Tibial artery (tissue), 4 donors: ENCODE measurements at places on chromosomes 1 and 21.
A peak's percentile ranks its signal among the peaks of the same experiment; 100 is the strongest.

GRCh38 chr1:203999618-204000017 lies 73.3 kb upstream of the SOX13 start:
- H3K36me3 ChIP-seq = no peaks in the 10 kb centered on the region
- DNase-seq = no peak
- H3K4me3 ChIP-seq = no peak overlapping the region
- H3K4me1 ChIP-seq = no peaks in the 10 kb centered on the region
- H3K27me3 ChIP-seq = peaks cover 2% of the 10 kb centered on the region

- H3K27ac ChIP-seq = no peak within 1 kb of the TSS
- no peaks in the 10 kb centered on the region for H3K27me3 ChIP-seq
- no peak for DNase-seq
- H3K4me3 ChIP-seq = no peak within 1 kb of the TSS
These were observed at the start of gene FCER1A for GRCh38 chr1:159302095-159302494. TSS of gene FCER1A (plus strand) at chr1:159302336. CDS start at chr1:159302365, 29 bp downstream.

GRCh38 chr1:48674641-48675040 lies 102.0 kb downstream of the BEND5 start:
- no peak overlapping the region for H3K4me3 ChIP-seq
- no peak overlapping the region for H3K27ac ChIP-seq
- DNase-seq = no peak

- no peaks in the 10 kb centered on the region for H3K27me3 ChIP-seq
- no peaks in the 10 kb centered on the region for H3K4me1 ChIP-seq
- no peak overlapping the region for H3K27ac ChIP-seq
- no peak overlapping the region for H3K4me3 ChIP-seq
- DNase-seq = no peak
- H3K36me3 ChIP-seq = no peaks in the 10 kb centered on the region
These were observed 248.1 kb upstream of the FMN2 start for GRCh38 chr1:239843541-239843940.

DNA sequence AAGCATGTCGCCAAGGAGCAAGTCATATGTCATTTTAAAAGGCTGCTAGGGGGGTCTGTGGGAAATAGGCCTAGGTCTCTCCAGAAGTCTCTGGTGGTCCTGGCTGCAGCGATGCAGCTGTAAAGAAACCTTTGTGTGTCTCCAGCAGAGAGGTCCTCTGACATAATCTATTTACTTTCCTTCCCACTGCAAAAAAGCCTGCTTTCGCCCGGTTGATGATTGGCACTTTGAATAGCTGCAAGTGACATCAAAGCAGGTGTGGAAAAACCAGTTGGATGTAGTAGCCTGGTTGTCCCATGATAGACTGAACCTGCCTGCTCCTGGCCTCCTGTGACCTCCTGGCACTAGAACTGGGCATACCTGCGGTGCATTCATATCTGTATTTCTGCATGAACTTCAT lies 13.8 kb downstream of the RASSF5 start:
- DNase-seq = no peak
- H3K4me3 ChIP-seq = no peak overlapping the region
- H3K27ac ChIP-seq = no peak overlapping the region
- H3K36me3 ChIP-seq = no peaks in the 10 kb centered on the region
- peaks cover 5% of the 10 kb centered on the region for H3K4me1 ChIP-seq

DNA sequence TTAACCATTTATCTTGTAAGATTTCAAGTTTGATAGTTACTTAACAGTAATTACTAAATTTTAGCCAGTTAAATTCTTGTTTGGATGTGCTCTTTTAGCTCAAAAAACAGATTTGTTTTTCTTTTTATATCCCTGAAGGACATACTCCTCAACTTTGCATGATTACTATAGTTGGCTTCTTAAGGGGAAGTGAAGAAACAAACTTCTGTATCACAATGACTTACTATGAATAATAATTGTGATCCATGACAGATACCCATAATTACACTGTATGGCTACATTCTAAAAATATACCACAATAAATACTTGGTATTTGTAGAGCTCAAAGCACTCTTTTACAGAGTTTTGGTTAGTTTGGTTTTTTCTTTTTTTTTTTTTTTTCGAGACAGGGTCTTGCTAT lies 55.8 kb downstream of the IARS2 start:
- H3K4me1 ChIP-seq = peaks cover 8% of the 10 kb centered on the region
- H3K27ac ChIP-seq = no peak overlapping the region
- no peak overlapping the region for H3K4me3 ChIP-seq
- peaks cover 59% of the 10 kb centered on the region for H3K36me3 ChIP-seq
- DNase-seq = no peak

DNA sequence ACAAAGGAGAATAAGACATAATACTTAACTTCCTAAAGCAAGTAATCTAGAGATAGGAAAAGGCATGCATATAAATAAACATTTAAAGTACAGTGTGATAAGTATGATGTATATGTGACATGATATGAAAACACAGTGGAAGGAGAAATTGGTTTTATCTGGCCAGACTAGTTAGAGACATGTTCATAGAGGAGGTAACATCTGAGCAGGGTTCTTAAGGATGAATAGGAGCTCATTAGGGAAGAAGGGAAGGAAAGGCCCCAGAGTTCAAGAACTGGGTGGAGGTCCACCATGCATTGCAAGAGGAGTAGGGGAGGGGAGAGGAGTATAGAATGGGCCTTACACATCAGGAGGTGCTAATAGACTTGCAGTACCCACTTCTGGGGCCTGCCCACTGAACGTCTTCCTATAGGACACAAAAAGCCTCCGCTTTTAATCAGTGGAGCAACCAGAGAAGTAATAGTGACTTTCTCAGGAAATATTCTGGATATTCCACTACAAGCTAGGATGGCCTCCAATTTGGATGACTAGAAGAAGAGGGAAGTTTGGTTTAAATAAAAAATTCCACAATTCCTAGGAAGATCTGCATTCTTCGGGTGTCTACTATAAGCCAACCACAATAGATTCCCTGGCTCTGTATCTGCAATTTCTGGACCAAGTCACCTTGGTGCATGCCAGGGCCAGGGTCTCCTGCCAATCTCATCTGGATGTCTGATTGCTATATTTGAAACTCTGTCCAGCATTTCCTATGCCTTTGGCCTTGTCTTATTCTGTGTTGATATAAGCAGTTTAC lies 41.9 kb downstream of the NGF start:
- H3K4me3 ChIP-seq = no peak overlapping the region
- peak overlapping the region; percentile 5 for H3K27ac ChIP-seq
- no peaks in the 10 kb centered on the region for H3K27me3 ChIP-seq
- DNase-seq = no peak
- no peaks in the 10 kb centered on the region for H3K36me3 ChIP-seq

- H3K27ac ChIP-seq = no peak overlapping the region
- no peaks in the 10 kb centered on the region for H3K27me3 ChIP-seq
- no peaks in the 10 kb centered on the region for H3K4me1 ChIP-seq
- DNase-seq = no peak
These were observed 79.8 kb downstream of the AK5 start for GRCh38 chr1:77361621-77362020.

DNA sequence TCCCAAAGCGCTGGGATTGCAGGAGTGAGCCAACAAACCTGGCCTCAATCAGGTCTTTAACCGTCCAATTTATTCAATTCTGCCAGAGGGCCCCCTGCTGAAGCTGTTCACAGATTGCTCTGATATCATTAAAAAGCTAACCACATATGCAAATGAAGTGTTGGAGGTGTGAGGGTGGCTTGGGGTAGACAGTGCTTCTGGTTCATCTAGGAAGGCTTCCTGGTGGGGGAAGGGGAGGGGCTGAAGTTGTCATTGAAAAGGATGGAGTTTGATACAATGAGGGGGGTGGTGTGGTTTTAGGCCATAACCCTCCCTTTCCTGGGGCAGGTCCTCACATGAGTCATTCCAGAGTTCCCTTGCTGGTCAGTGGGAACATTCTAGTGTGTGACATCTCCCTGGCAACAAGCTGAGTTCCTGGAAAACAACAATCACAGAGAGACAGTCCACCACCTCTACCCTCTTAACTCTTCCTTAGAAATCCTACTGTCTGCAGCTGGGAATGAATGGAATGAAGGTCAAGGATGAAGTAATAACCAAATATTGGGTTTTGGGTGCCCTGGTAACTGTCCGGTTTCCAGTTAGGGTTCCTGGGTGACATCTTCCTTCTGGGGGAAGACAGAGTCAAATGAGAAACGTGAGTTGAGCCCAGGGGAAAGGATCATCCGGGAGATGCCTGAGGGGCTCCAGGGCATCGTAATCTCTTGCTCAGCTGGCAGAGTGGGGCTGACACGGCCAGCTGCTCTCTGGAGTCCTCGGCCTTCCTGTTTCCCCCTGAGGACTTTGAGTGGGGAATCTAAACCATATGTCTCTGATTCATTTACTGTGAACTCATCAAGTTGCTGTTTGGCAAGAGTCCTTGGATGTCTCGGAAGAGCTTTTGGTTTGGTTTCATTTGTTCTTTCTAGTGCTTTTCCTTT lies 32.2 kb downstream of the BATF3 start:
- no peak overlapping the region for H3K4me3 ChIP-seq
- peaks cover 25% of the 10 kb centered on the region for H3K4me1 ChIP-seq
- H3K27me3 ChIP-seq = no peaks in the 10 kb centered on the region
- DNase-seq = no peak
- H3K27ac ChIP-seq = peak overlapping the region; percentile 71
- no peaks in the 10 kb centered on the region for H3K36me3 ChIP-seq

DNA sequence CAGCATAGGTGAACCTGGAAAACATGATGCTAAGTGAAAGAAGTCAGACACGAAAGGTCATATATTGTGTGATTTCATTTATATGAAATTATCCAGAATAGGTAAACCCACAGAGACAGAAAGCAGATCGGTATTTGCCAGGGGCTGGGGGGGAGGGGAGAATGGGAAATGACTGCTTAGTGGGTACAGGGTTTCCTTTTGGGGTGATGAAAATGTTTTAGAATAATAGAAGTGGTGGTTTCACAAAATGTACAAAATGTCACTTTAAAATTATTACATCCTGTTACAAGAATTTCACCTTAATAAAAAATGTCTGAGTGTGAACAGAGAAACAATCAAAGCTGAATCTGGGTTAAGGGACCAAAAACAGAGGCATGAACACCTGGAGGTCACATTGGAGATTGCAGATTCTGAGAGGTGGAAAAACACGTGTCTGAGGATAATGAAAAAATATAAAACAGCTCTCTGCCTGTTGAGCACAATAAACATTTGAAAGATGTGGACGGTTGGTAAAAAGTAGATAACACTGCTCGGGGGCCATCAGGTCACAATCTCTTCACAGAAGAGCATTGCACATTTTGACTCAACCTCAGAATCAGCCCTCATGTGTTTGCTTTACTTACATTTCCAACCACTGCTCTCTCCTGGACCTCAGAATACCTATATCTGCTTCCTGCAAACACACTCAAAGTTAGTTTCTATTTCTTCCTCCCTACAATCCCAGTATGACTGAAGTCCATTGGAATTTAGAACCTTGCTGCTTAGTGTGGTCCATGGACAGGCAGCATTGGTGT lies 3.2 kb downstream of the SLAMF6 start:
- H3K4me1 ChIP-seq = no peaks in the 10 kb centered on the region
- H3K27me3 ChIP-seq = no peaks in the 10 kb centered on the region
- H3K4me3 ChIP-seq = no peak overlapping the region
- no peaks in the 10 kb centered on the region for H3K36me3 ChIP-seq
- no peak for DNase-seq

DNA sequence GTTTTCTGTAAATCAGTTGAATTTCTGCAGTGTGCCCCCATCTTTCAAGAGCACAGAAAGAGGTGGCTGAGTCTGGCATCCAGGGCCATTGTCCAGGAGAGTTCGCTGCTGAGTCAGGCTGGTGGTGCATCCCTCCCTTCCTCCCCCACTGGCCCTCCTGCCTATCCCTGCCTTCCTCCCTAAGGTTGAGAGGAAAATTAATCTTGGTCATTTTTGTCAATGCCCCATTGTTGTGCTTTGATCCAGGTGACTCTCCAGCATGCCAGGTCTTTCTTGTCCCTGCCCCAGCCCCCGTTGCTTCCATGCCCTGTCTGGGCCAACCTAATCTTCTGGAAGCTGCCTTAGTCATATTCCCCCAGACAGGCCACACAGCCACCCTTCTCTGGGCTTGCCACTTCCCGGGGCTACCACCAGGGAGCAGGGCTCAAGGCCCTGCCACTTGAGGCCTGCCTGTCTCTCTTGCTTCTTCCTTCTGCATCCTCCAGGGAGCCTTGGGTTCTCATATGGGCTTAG lies 26.6 kb downstream of the PROK1 start:
- no peak overlapping the region for H3K4me3 ChIP-seq
- H3K27me3 ChIP-seq = no peaks in the 10 kb centered on the region
- no peak overlapping the region for H3K27ac ChIP-seq
- no peaks in the 10 kb centered on the region for H3K36me3 ChIP-seq
- H3K4me1 ChIP-seq = no peaks in the 10 kb centered on the region
- DNase-seq = no peak

- no peaks in the 10 kb centered on the region for H3K36me3 ChIP-seq
- H3K27ac ChIP-seq = peak overlapping the region; percentile 74
- peaks cover 83% of the 10 kb centered on the region for H3K4me1 ChIP-seq
- H3K4me3 ChIP-seq = no peak overlapping the region
- H3K27me3 ChIP-seq = no peaks in the 10 kb centered on the region
These were observed 50.2 kb downstream of the GADD45A start for GRCh38 chr1:67735206-67735605.

DNA sequence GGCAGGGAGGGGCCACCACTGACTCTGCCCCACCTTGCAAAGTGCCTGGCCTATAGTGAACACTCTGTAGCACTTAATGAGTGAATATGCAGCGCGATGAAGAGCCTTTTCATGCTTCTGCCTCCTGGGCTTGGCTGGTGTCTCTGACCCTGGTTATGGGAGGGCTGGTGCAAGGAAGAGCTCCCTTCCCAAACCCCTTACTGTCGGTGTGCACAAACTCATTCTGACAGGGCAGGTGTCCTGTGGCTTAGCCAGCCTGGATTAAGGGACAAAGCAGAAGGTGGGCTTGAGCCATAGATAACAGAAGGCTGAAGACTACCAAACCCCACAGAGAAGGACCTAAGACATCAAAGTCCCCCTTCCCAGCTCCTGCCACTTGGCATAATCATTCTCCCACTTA lies 2.0 kb upstream of the NCMAP start:
- no peaks in the 10 kb centered on the region for H3K27me3 ChIP-seq
- peak; percentile 32 for DNase-seq
- no peak overlapping the region for H3K27ac ChIP-seq
- peaks cover 14% of the 10 kb centered on the region for H3K4me1 ChIP-seq
- H3K4me3 ChIP-seq = no peak overlapping the region

DNA sequence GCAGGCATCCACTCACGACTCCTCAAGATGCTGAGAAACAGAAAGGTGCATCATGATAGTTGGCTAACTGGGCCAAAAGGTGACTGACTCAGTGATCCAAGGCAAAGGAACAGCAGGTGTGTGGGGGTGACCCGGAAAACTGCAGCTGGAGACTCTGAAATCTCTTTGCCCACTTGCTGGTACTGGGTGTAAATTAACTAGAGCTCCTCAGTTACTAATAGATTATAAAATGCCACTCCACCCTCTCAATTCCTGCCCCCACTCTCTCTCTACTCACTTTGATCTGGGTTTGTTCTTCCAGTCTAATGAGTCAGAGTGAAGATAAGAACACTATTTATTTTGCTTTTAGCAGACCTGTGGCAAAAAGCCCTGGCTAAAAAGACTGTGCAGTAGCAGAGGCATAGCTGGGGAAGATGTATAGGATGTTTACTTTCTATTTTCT lies 7.2 kb upstream of the PIGC start:
- H3K4me1 ChIP-seq = peaks cover 3% of the 10 kb centered on the region
- peaks cover 2% of the 10 kb centered on the region for H3K27me3 ChIP-seq
- no peak overlapping the region for H3K27ac ChIP-seq
- H3K4me3 ChIP-seq = no peak overlapping the region
- no peak for DNase-seq
- no peaks in the 10 kb centered on the region for H3K36me3 ChIP-seq

GRCh38 chr21:15631342-15631741 lies 98.4 kb upstream of the USP25 start:
- H3K27ac ChIP-seq = no peak overlapping the region
- H3K27me3 ChIP-seq = no peaks in the 10 kb centered on the region
- no peaks in the 10 kb centered on the region for H3K36me3 ChIP-seq
- no peak overlapping the region for H3K4me3 ChIP-seq
- no peak for DNase-seq
